ENCODE measurements at places on chromosomes 1 and 21. TPM values are rescaled to one million over a fixed set of nuclear protein-coding genes. Genes with fewer than 3 reads are reported as not detected.

- no peak for DNase-seq
Measured at GRCh38 chr1:89705901-89706699, 73.2 kb downstream of the LRRC8C start.

- no peak for DNase-seq
Measured at GRCh38 chr1:181140891-181141290, 52.4 kb downstream of the IER5 start.

DNA sequence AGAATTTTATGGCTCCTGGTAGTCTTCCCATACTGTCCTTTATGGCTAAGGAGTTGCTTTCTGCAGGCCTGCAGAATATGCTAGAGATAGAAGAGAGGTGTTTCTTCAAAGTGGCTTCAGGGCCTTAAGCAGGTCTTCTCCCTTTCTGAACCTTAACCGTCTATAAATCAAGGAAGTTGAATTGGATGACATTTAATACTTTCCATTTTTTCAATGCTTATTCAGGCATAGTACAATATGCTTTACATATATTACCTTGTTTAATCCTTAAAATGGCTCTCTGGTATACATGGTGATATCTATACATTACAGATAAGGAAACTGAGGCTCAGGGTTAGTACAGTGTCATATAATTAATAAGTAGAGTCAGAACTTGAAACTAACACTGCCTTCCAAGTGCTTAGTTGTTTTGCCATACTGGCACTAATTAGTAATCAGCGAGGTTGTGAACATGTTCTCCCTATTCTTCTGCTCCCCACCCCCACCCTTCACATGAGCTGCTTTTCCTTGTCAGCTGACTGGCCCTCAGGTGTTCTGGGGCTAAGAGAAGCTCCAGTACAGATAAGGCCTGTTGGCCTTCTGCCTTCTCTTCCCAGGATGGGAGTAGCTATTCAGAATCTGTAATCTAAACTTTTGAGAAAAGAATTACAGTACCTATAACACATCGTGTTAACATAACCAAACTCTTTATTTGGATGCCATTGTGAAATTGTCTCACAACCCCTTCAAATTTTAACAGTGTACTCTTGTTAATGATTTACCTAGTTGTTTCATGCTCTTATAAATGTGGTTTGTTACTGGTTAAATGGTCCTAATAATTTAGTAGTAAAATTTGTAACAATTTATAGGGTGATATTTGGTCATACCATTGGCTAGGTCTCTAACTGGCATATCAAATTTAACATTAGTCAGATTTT, 13.6 kb downstream of the NFYC start:
- no peak for DNase-seq

DNA sequence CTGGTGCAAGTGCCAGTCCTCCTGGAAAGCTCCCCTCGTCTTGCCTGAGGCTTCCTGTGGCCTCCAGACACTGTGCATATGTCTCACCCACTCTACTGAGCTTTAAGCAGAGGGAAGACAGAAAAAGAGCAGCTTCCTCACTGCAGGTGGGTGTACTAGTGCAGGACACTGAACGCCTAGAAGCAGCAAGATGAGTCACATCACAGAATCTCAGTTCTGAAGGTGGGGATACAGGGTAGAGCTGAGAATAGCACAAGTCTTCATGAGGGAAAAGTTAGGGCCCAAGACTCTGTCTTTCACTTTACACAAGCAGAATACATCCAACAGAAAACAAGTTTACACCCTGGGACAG, 37.4 kb downstream of the PCAT6 start:
- DNase-seq: no peak

- no peak for DNase-seq
Measured at GRCh38 chr1:194273660-194274059, 1087.2 kb upstream of the B3GALT2 start.

- peak; percentile 80 for DNase-seq
Measured at GRCh38 chr21:15343066-15343465, 278.3 kb upstream of the NRIP1 start.

- DNase-seq: no peak
Measured at GRCh38 chr1:180805316-180805715, 107.4 kb upstream of the KIAA1614 start.

TMEM51 gene
- total RNA-seq: 6.5 TPM

RHOU gene
- 4.2 TPM for total RNA-seq

SPATA17 gene
- total RNA-seq: 1.8 TPM

CD2 gene
- total RNA-seq: not detected

UTP11 gene
- total RNA-seq: 23.1 TPM

CLK2 gene
- total RNA-seq: 29.7 TPM

NEGR1 gene
- total RNA-seq: 20.7 TPM
